ENCODE measurements at places on chromosomes 2 and 18. TPM values are rescaled to one million over a fixed set of nuclear protein-coding genes. Genes with fewer than 3 reads are reported as not detected.

DNA sequence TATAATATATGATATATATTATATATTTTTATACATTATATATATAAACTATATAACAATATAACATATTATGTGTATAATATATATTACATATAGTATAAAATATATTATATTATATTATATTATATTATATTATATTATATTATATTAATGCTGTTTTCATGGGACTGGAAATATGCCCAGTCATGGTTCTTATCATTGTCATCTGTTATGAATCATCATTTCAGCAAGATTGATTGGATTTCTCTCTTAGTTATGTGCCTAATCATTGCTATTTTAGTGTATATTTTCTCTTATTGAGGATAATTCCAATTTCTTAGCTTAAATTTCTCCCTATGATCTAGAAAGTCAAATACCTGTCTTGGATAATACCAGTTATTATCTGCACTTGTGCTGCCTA is 617.8 kb downstream of the TRIB2 start:
- no peak for DNase-seq

DNA sequence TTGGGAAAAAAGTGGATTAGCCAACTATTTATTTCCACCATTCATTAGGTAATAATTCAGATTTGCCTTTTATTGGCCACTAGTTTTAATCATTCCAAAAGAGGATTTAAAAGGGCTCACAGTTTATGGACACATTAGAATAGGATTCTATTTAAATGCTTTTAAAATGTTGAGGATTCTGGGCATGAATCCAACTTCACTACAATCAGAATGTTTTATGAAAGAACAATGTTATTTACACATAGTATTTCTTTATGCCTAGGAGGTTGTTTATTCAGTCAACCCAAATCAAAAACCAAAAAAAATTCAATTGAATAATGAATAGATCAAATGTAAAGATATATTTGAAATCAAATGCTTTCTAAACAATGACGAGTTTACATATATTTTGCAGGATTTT is 232.2 kb downstream of the GULP1 start:
- DNase-seq, result no peak

DNA sequence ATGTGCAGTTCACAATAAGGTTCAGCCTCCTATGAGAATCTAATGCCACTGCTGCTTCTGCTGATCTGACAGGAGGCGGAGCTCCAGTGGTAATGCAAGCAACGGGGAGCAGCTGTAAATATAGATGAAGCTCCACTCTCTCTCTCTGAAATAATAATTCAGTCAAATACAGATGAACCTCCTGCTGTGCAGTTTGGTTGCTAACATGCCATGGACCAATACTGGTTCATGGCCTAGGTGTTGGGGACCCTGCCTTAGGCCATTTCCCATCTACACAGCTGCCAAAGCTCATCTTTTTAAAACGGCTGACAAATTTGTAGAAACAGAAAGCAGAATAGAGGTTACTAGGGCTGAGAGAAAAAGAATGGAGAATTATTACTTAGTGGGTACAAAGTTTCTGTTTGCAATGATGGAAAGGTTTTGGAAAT is 10.7 kb upstream of the HNRNPA3 start:
- DNase-seq, result no peak

GRCh38 chr2:75416420-75417342 is 144.1 kb downstream of the EVA1A start:
- no peak for DNase-seq

- DNase-seq, result no peak
These were observed 28.6 kb downstream of the DNMT3A start for GRCh38 chr2:25312958-25313710.

The PJVK gene
- total RNA-seq, result 10.3 TPM

The NMS gene
- total RNA-seq, result not detected

The SPDYA gene
- 2.2 TPM for total RNA-seq

Measured in dorsolateral prefrontal cortex (tissue), 122 donors.